ENCODE measurements at places on chromosomes 7 and 10. TPM values are rescaled to one million over a fixed set of nuclear protein-coding genes. Genes with fewer than 3 reads are reported as not detected.
A peak's percentile ranks its signal among the peaks of the same experiment; 100 is the strongest.

DNA sequence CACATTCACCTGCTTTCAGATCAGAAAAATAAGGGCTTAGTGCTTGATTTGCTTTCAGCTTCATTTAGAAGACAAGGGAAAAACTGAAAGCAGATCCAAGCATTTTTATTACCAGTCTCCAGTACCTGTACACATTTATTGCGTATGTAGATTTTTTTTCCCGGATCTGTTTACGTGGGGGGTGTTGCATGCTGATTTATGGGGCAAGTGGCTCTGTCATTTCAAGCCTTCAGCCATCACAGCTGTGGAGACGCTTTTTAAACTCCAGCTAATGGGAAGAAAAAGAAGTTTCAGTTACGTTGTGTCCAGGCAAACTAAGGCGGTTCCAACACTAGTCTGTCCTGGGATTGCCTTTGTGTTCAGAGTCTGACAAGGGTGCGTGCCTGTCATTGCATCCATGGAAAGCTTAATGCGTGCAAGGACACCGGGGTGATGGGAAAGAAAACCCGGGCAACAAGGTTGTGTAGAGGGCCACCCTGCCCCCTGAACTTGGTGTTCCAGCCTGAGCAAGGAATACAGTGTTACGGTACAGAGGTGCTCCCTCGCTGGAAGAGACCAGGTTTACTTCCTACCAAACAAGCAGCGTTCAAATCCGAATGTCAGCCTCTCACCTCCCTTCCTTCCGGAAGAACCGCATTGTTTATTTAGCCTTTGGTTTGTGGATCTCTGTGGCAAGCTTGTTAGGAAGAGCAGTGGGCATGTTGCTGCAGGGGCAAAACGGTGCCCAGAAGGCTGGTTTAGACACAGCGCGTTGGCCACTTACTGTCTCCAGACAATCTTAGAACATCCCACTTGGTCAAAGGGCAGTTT, 128.2 kb downstream of the FGFR2 start:
- DNase-seq, result no peak

Gene IDI2
- not detected for total RNA-seq

DNA sequence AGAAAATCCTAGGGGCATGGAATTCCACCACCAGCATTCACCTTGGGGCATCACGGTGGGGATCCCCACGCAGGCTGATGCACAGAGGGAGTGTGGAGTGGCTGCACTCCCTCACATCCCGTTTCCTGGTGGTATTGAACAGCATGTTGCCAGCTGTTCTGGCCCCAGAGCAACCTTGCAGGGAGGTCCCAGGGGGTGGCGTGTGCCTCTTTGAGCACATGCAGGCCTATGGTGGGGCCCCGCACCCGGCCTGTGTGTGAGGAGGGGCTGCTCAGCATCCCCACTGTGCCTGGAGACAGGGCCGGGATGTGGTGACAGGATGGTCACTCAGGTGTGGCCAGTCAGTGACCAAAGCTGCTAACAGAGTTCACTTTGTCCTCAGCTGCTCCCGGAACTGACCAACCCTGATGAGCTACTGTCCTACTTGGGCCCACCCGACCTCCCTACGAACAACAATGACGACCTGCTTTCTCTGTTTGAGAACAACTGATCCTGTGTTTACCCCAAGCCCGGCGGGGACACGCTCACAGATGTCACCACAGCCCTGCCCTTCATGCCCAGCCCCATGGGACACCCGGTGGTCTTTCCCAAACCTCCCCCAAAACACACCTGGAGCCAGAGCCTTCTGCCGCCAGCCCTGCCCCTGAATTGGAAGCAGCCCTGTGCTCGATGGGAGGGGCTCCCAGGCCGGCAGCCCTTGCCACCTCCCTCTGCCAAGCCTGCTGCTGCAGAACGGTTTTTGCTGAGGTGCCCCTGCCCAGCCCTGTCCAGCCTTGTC, 18.7 kb downstream of the ZMIZ2 start:
- DNase-seq, result peak; percentile 46

- DNase-seq, result no peak
Observed at GRCh38 chr7:421136-421991, 98.3 kb downstream of the PDGFA start.

Gene ZNF33B
- total RNA-seq, result 32.2 TPM

- DNase-seq, result no peak
Observed at GRCh38 chr10:69901628-69902505, 100.2 kb downstream of the COL13A1 start.

Gene PRF1
- not detected for total RNA-seq

All from frontal cortex (tissue), 4 donors.